Occipital lobe (tissue), 3 donors: ENCODE measurements at places on chromosomes 1 and 21.
A peak's percentile ranks its signal among the peaks of the same experiment; 100 is the strongest.

DNA sequence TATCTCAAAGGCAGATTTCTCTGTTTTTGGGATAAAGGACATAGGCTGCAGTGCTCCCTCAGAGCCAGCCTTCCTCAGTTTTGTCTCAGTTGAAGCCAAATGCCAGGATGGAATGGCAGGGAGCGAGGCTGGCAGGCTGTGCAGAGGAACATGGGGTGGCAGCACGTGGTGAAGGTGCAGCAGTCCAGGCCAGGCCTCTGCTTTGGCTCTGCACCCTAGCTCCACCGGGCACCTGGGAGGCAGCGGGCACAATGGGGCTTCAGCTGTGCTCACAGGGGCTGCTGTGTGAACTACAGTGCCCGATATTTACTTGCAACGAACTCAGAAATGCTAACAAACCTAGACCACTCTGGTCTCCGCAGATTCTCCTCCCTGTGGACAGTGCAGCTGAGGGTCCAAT is 319.6 kb downstream of the ZNF326 start:
- no peak for DNase-seq

GRCh38 chr1:31142406-31142805 is 76.9 kb upstream of the PUM1 start:
- no peak for DNase-seq

DNA sequence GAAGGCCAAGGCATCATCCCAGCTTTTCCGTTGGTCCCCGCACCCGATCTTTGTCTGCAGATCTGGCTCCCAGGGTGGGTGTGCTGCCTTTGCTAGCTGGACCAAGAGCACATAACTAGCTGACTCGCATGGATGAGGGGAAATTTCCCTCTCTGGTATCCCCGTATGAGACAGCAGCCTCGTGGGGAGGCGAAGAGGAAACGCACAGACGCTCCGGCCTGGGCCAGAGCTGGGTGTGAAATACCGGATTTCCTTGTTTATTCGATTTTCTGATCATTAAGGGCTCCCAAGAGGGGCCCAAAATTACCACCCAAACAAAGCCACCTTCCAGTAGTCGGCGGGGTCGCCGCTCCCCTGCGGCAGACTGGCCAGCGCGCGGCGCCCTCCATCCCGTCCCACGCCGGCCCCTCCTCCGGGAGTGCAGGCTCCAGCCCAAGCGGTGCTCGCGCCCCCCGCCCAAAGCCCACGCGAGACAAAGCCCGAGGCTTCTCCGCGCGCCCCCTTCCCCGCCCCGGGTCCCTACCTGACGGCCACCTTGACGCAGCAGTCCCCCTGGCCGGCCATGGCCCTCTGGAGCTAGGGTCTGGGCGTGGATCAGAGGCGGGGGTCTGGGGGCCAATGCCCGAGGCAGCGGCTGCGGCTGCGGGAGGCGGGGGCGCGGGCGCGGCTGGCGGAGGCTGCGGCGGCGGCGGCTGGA is 546 bp downstream of the KIF21B start:
- peak; percentile 41 for DNase-seq

GRCh38 chr1:180267761-180268555 is 37.9 kb downstream of the LHX4 start:
- no peak for DNase-seq

DNA sequence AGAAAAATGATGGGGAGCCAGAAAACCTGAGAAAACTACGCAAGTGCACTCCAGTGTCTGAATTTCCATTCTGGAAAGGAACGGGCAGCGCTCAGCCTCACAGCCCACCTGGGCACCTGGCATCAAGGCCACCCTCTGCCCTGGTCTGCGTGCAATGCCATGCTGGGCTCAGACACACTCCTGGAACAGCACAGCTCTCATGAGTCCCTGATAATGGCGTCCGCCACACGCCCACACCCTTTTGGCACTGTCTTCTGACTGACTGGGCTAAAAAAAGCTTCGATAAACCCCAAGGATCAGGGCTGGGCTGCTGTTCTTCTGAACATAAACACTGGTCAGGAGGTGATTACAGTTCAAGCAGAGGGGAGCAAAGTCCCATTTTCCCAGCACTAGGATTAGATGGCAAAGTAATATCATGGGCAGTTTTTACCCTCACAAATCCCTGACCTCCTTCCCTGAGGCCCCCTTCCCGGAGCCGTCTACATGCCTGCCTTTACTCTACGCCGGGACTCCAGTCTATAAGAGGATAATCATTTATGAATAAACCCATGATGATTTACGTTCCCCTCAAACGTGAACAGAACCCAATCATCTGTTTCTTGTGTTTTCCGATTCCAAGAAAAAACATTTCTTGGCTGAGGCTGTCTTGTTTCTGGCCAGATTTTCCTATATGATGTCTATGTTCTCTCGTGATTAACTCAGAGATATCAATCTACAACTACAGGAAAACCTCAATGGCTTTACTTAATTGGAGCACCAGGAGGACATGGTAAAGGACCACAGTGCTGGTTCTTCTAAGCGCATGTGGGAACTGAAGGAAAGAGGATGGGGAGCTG is 22.6 kb downstream of the RCAN1 start:
- peak; percentile 27 for DNase-seq

DNA sequence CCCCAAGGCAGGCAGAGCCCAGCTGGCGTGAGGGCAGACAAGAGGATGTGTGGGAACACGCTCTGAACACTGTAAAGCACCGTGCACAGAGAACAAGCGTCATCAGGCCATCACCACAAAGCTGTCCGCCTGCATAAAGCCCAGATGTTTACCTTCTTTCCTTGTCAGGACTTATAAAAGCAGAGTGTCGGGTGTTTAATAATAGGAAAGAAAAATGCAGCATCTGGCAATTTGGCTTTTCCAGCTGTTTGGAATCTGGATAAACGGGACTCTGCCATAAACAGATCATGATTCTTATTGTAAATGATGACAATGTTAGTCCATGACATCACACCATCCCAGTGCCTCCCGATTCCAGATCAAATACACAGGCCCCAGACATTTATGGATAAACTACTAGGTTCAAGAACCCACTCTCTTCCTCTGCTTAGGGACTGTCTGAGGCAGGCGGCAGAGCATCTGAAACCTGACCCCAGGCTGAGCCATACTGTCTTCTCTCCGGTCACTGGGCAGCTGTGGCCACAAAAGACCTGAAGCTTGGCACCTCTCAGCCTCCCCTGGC is 4.2 kb downstream of the GLIS1 start:
- no peak for DNase-seq

DNA sequence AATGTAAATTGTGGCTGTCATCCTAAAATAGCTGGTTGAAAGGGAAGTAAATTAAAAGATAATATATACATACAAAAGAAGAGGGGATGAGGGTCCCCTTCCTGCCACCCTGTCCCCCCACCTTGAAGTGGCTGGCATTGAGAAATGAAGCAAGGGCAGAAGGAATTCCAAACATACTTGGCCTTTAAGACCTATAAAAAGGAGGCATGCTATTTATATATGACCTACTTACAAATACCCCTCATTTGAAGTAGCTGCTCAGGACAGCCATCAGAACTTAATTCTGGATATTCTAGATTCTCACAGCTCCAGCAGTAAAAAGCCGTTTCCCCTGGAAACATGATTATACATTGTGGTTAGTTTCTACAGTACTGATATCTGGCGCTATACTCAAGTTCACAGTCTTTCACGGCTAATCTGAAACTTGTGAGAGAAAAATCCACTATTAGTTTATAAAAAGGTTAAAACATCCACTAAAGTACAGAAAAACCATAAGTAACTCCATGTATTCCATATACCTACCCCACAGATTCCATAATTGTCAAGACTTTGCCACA is 9.6 kb upstream of the MAP10 start:
- DNase-seq: no peak

DNA sequence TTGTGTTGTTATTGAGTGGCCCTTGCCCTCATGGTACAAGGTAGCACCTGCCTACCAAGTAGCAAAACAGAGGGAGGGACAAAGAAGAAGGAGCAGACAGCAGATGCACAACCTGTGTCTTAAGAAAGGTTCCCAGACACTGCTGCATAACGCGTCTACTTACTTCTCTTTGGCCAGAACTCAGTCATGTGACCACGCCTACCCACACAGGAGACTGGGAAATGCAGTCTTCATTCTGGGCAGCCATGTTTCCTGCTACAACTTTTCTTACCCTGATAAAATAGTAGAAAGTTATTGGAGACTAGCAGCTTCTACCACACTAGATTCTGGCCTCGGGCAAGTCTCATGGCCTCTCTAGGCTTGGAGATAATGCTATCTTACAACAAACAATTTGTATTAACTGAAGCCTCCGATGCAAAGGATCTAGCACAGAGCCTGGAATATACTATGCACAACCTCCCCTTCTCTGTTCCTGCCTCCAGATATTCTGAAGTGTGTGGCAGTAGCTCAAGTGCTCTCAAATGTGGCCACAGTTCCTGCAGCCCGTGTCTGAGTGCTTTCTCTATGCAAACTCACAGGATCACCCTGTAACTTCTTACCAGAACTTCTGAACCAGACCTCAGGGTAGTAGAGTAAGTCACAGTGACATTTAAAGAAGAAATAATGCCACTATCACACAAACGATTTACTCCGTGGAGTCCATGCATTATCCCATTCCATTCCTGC is 34.1 kb upstream of the BTG2 start:
- peak; percentile 46 for DNase-seq

DNA sequence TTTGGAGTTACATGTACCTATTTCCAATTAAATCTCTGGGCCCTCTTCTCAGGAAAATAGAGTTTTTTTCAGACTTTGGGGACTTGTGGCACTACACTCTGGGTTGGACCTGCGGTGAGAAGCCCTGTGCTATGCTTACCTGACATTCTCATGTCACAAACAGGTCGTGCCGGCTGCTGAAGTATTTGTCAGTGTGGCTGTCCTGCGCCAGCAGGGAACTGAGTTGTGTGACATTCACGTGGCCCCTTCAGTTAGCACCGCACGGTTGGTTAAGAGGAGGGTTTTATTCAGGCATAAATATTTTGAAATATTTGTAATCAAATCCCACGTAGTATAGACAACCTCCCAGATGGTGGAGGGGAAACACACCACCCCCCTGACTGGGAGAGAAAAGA is 6.3 kb upstream of the COL6A2 start:
- DNase-seq: no peak

- DNase-seq: no peak
These were observed 176.7 kb downstream of the OLFM3 start for GRCh38 chr1:101820071-101820470.

DNA sequence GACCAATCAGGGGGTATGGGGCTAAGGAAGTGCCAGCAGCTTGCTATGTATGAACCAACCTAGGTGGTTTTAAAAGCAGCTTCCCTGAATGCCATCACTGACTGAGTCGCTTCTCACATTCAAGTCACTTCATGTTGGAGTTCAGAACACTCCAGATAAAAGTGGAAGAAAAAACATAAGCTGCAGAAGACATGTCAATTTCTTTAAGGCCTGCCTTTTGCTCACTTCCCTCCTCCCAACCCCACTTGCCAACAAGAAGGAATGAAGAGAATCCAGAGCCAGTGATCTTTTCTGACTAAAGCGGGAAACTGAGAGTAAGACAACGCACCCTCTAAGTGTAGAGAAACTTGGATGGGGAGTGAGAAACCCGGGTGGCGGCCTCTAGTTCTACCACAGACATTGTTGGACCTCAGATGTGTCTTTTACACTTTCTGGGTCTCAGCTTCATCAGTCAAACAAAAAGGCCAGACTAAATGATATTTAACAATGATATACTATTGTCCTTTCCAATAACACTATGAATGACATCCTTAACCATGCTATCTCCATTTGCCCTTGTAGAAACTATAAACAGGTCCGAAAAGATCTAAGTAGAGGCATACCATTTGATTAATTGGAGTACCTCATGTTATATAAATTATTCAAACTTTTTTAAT is 54.1 kb downstream of the LUZP1 start:
- no peak for DNase-seq

DNA sequence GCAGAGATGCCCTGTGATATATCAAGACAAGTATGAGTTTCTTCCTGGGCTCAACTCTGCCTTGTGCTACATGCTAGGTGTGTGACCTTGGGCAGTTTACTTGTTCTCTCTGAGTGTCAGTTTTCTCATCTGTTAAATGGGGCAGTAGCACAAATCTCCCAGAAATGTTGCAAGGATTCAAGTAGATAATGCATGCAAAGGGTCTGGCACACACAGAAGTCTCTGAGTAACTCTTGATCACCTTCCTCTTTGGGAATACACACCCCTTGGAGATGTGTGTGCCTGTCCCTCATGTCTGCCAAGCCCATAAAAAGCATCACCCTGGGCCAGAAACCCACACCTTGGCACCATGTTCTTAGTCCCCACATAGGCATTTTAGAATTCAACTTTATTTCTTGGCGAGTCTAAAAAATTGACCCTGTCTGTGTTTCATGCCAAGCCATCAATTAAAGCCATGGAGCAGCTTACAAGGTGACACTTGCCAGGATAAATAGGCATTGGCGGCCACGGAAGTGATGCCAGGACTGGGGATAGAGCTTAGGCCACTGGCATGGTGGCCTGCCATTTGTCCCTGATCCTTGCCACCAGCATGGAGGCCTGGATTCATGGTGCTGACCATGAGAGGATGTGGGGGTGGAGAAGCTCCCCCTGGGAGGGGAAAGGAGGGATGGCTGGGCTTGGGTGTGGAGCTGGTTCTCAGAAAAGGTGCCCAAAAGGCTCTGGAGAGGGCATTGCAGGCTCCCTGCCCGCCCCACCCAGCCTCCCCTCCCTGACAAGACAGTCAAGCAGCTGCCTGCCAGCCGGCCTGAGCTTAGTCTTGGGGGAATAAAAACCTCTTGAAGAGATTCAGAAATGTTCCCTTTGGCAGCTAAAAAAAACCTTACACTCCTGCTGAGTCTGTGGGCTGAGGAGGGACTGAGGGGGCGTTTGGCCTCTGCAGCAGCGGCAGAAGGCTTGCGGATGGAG is 118.0 kb upstream of the IPO9 start:
- DNase-seq: peak; percentile 41

DNA sequence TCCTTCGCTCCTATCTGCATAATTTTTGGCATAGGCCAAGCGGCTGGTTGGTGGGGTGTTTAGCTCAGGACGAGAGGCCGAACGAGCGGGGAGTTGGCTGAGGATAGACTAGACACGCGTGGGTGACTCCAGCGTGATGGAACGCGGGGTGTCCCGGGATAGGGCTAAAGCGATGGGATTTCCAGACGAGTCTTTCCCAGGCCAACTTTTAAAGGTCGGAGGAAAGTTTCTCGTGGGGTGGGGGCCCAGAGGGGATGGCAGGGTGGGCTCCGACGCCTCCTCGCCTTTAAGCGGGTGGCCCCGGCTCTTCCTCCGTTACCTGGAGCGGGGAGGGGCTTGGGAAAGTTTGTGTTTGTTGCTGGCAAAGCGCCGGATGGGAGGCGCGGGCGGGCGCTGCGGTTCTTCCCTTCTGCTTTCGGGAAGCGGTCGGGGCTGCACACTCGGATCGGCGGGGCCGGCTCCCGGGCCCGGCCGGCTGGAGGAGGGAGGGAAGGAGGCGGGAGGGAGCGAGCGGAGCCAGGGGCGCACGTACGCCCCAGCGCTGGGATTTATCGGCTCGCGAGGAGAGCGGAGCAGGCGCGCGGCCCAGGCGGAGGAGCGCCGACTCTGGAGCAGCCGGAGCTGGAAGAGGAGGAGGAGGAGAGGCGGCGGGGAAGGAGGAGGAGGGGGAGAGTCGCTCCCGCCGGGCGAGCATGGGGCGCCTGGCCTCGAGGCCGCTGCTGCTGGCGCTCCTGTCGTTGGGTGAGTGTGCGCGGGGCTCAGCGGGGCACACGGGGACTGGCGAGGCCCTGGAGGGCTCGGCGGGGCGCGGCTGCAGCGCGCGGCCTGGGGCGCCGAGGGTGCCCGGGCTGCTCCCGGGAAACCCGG is at the start of gene PTGFRN:
Gene PTGFRN (plus strand): TSS at position 405 of the 867 bp plus-strand sequence. CDS start 288 bp downstream, at position 693.
- peak; percentile 47 for DNase-seq

- DNase-seq: no peak
These were observed 71.6 kb downstream of the PLXNA2 start for GRCh38 chr1:208172423-208173145.
